ENCODE measurements at places on chromosomes 2 and 18. TPM values are rescaled to one million over a fixed set of nuclear protein-coding genes. Genes with fewer than 3 reads are reported as not detected.

- DNase-seq, result no peak
These were observed 128.9 kb upstream of the SIX2 start for GRCh38 chr2:45137966-45138695.

GRCh38 chr18:36284671-36285295 is 12.7 kb upstream of the FHOD3 start:
- peak; percentile 52 for DNase-seq

- no peak for DNase-seq
These were observed 557.1 kb upstream of the MEX3C start for GRCh38 chr18:51754566-51754965.

DNA sequence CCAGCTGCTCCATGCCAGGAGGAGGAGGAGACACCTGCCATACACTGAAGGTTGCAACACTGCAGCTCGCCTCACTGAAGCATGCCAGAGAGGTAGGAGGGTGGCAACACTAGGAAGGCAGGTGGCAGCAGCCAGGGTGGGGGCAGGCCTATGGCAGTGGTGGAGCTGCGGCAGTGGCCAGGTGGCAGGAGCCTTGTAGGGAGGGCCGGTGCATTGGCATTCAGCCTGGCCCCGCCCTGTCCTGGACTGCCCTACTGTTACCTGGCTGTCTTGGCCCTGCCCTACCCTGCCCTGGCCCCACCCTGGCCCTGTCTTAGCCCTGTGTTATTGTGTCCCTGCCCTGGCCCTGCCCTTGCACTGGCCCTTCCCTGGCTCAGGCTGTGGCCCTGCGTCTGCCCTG is 7.4 kb upstream of the ANKRD62 start:
- no peak for DNase-seq

DNA sequence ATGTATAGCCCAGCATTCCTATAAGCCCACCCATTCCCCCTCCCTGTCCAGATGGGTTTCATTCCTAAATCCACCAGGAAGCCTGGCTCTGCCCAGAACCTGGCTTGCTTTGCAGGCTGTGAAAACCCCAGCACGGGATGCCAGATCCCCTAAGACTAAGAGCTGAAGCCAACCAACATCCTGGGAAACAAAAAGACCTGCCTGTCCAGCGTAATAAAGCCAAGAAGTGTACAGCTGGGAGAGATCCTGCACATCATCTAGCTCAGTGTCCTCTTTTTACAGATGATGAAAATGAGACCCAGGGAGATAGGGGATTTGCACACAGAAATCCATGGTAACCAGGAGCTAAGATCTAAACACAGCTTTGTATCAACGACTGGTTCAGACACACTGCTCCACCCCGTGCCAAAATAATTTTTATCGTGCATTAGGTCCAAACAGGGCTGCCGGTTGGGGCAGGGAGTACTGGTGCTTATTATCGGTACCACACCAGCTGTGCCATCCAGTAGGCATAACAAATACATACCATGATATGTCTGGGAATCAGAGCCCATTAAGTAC is 2.9 kb downstream of the RND3 start:
- no peak for DNase-seq

TMEFF2 gene
- total RNA-seq, result not detected

RAX gene
- not detected for total RNA-seq

SERPINB11 gene
- total RNA-seq, result not detected

KCNJ13 gene
- total RNA-seq, result not detected

ZNF519 gene
- total RNA-seq, result 16.3 TPM

CYP1B1 gene
- 6.3 TPM for total RNA-seq
